Uterus (tissue), 4 donors: ENCODE measurements at places on chromosomes 1 and 21.

DNA sequence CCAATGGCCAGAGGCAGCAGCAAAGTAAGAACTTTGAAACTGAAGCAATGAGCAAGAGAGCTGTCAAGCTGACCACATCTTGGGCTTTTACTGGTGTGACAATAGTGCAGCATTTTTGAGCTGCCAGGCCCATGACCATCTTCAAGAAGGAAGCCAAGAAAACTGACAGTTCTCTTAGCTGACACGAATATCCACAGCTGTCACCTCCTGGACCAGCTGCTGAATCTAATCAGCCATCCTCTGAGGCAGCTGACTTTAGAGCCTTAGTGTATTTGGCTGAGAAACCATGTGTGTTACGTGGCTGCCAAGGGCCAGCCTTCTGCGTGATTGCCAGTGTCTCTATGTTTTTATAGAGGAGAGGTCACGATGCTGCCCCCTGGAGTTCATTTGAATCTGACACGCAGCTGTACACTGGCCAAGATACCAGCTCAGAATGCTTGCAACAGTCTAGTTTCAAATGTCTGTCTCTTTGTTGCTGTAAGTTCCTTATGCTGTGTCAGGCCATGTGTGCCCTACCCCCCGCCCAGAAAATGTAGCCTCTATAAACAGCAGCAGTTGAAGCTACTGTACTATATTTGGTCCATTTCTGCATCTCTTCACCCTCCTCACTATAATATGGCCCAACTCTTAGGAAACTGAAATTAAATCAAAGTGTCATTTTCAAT is 39.7 kb downstream of the PALMD start:
- H3K36me3 ChIP-seq = no peaks in the 10 kb centered on the region
- H3K27ac ChIP-seq = peak overlapping the region; percentile 45
- peak; percentile 79 for DNase-seq
- peaks cover 5% of the 10 kb centered on the region for H3K4me1 ChIP-seq

GRCh38 chr1:116075990-116076389 is 35.2 kb upstream of the MAB21L3 start:
- H3K27me3 ChIP-seq = no peaks in the 10 kb centered on the region
- no peak for DNase-seq
- no peaks in the 10 kb centered on the region for H3K4me1 ChIP-seq
- no peaks in the 10 kb centered on the region for H3K36me3 ChIP-seq
- no peak overlapping the region for H3K27ac ChIP-seq

- no peak for DNase-seq
- no peak overlapping the region for H3K4me3 ChIP-seq
- no peaks in the 10 kb centered on the region for H3K4me1 ChIP-seq
These were observed 555.8 kb downstream of the DPYD start for GRCh38 chr1:97365026-97365425.

GRCh38 chr1:41497056-41497440 is 12.6 kb upstream of the EDN2 start:
- no peaks in the 10 kb centered on the region for H3K27me3 ChIP-seq
- H3K27ac ChIP-seq = peak overlapping the region; percentile 96
- peak; percentile 55 for DNase-seq
- H3K4me3 ChIP-seq = no peak overlapping the region
- no peaks in the 10 kb centered on the region for H3K36me3 ChIP-seq
- no peaks in the 10 kb centered on the region for H3K4me1 ChIP-seq

DNA sequence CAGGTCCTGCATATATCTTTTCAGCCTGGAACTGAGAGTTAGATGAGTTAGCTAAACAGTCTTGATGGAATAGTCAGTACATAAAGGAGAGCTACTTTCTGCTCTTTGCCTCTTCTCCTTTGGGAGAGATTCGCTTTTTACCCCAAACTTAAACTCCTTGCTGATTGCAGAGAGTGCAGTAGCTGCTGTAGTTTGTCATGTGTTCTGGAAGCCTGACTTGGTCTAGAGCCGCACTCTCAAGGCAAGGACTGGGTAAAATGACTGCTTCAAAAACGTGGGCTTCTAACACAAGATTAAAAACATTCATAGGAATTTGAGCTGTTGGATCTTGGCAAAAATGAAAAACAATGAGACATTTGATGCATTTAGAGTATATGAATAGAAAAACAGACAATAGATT is 351.6 kb downstream of the RYR2 start:
- no peak overlapping the region for H3K4me3 ChIP-seq
- DNase-seq = no peak
- no peaks in the 10 kb centered on the region for H3K36me3 ChIP-seq
- no peaks in the 10 kb centered on the region for H3K4me1 ChIP-seq
- H3K27me3 ChIP-seq = no peaks in the 10 kb centered on the region
